ENCODE measurements at places on chromosomes 7 and 10.

DNA sequence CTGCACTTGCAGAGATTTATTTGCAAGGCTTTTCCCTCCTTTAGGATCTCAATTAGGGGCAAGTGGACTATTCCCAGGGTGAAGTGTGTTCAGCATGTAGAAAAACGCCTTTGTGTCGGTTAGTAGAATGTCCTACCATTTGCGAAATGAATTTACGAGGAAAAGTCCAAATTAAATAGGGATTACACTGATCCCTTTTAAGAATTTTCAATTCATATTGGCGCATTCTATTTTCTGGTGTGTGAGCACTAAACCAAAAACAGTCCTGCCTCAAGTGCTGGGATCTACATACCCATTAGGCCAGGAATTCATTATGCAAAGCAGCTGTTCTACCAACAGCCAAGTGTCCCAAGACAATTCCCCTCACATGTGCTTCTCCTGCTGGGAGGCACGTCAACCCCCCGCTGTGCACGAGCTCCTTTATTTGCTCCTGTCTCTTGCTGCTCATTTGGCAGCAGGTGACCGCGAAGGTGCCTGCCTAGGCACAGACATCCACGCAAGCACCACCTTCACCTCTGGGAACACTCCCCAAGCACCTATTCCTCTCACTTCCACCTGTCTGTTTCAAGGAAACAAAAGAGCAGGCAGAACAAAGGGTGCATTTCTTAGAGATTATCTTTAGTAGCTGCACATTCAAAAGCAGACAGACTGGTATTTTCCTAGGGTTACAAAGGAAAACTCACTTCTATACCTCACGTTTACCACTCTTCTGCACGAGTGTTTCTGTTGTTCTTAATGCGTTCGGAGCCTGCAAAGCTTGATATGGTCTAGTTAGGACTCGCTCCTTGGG is 134.6 kb upstream of the FGFR2 start:
- DNase-seq, result no peak

DNA sequence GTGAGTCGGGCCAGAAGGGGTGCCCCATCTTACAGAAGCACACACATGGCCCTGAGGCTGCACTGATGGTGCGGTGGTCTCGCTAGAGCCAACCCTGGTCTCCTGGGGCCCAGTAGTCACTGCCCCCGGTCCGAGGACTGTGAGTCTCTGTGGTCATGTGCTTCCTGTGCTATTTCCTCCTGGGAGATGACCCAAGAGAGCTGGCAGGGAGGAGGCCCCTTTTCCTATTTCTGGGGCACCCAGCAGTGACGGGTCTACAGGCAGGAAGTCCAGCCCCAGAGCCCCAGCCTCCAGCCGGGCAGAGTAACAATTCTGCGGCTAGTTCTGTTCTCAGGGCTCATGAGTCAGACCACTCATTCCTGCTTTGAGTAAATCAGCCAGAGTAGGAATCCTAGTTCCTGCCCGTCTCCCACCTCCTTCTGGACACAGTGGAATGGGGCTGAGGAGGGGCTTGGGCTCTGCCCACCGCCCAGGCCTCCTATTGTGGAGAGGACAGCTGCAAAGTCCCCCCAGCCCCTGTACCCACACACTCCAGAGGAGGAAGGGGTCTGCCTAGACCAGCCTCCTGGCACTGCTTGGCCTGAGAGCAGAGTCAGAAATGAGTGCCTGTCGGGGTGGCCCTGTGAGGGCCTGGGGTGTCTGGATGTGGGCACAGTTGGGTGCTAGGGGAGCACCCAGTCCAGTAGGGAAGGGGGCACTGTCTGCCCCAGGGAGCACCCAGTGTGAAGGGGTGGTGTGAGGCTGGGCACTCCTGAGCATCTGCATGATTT is 80.5 kb upstream of the PPIF start:
- no peak for DNase-seq

GRCh38 chr7:92158660-92159575 is 20.0 kb downstream of the LRRD1 start:
- no peak for DNase-seq

DNA sequence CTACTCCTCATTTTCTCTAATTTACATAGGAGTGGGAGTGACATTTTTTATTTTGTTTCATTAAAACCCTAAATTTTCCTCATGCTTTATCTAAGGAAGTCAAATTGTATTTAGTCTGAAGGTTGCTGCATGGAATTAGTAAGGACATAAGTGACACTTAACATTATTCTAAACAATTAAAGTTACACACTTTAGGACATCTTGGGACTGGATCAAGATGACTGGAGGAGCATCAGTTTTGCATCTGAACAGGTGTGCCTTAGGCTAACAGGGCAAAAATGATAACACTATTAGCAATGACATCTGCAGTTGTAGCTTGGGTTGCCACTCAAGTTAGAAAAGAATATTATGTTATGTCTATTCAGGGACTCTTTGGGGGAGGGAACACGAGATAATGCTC is 199.4 kb downstream of the HDAC9 start:
- no peak for DNase-seq

- DNase-seq, result no peak
Observed at GRCh38 chr10:103759100-103759781, 96.1 kb downstream of the SH3PXD2A start.

- DNase-seq, result no peak
Observed at GRCh38 chr7:134613623-134614347, 32.9 kb upstream of the BPGM start.
